Tracheal epithelial cell (primary cell): ENCODE measurements at places on chromosomes 2 and 18. TPM values are rescaled to one million over a fixed set of nuclear protein-coding genes. Genes with fewer than 3 reads are reported as not detected.

SERPINB12 gene
- total RNA-seq = 0.43 and 0.48 TPM in 2 replicates

MARS2 gene
- 7.0 and 12.8 TPM in 2 replicates for total RNA-seq

CD8B2 gene
- not detected in 2 replicates for total RNA-seq

SMYD5 gene
- 21.9 and 27.5 TPM in 2 replicates for total RNA-seq

ACTG2 gene
- not detected in 2 replicates for total RNA-seq
